ENCODE measurements at places on chromosomes 11 and 22.
A peak's percentile ranks its signal among the peaks of the same experiment; 100 is the strongest.

DNA sequence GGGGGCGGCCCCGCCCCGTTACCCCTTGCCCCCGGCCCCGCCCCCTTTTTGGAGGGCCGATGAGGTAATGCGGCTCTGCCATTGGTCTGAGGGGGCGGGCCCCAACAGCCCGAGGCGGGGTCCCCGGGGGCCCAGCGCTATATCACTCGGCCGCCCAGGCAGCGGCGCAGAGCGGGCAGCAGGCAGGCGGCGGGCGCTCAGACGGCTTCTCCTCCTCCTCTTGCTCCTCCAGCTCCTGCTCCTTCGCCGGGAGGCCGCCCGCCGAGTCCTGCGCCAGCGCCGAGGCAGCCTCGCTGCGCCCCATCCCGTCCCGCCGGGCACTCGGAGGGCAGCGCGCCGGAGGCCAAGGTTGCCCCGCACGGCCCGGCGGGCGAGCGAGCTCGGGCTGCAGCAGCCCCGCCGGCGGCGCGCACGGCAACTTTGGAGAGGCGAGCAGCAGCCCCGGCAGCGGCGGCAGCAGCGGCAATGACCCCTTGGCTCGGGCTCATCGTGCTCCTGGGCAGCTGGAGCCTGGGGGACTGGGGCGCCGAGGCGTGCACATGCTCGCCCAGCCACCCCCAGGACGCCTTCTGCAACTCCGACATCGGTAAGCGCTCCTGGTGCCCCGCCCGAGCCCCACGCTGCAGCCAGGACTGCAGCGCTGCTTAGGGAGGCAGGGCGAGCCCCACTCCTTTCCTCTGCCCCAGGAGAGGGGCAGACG, at the start of gene TIMP3:
TIMP3 (plus strand) TSS at position 169 of the 700 bp plus-strand sequence; CDS start at position 466, 297 bp downstream.
- no peak for DNase-seq

- DNase-seq = no peak
Observed at GRCh38 chr11:2698386-2699184, 1.2 kb downstream of the KCNQ1OT1 start.

DNA sequence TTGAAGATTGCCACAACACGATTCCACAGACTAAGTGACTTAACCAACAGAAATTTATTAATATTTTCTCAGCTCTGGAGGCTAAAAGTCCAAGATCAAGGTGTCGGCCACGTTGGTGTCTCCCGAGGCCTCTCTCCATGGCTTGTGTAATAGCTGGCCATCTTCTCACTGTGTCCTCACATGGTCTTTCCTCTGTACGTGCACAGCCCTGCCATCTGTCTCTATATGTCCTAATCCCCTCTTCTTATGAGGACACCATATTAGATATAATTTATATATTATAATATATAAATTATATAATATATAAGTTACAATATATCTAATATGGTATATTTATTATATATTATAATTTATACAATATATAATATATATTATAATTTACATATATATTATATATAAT, 25.1 kb upstream of the SCGB1A1 start:
- no peak for DNase-seq

DNA sequence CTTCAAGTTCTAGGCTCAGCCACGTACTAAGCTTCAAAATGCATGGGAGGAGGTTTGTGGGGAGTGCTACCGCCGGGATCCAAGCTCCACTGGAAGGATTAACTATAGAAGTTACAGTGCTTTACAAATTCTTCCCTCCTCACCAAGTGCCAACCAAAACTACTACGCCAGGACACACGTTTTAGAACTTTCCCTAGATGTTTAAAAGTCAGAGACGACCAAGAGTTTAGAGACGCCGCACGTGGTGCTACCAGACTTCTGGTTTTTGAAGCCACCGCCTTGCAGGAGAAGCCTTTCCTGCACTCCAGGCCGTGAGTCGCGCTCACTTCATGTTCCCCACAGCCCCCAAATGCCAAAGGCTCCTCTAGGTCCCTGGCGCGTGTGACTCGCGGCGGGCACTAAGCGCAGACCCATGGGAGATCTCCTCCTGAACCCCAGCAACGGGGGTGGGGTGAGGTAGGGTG, 734 bp downstream of the SNU13 start:
- DNase-seq = no peak

- peak; percentile 52 for DNase-seq
Observed at GRCh38 chr11:3920148-3920852, 64.8 kb downstream of the STIM1 start.

DNA sequence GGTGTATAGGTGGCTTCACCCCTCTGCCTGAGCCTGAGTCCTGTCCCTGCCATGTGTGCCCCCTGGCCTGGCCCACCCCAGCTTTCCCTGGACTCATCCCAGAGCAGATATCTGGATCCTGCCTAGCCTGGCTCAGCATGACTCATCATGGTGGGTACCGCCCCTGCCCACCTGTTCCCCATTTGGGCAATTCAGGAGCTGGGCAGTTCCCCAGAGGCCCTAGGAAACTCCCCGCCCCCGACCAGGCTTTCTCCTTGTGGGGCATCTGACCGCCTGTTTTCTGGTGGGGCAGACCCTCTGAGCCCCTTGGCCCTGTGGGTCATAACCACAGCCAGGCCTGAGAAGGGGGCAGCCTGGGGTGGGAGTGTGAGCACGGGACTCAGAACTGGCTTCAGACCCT, 4.4 kb downstream of the TSPO start:
- no peak for DNase-seq

All from stimulated activated CD8-positive, alpha-beta memory T cell treated with anti-CD3 and anti-CD28 coated beads, Interleukin-12 subunit alpha, Interleukin-12 subunit beta, amount 100 ng/mL, for 4 hours (primary cell).